ENCODE measurements at places on chromosomes 3 and 15. TPM values are rescaled to one million over a fixed set of nuclear protein-coding genes. Genes with fewer than 3 reads are reported as not detected.

Gene LSM3
- 21.0 TPM for polyA plus RNA-seq

Gene P2RY12
- not detected for polyA plus RNA-seq

Gene GOLGA6L1
- polyA plus RNA-seq = not detected

Gene TXNRD3
- polyA plus RNA-seq = 0.66 TPM

Gene C3orf20
- not detected for polyA plus RNA-seq

Gene SMCO1
- not detected for polyA plus RNA-seq

Gene SLC22A13
- polyA plus RNA-seq = 0.22 TPM

Gene C3orf85
- not detected for polyA plus RNA-seq

Gene MCF2L2
- polyA plus RNA-seq = 2.5 TPM

Gene DNAH12
- not detected for polyA plus RNA-seq

Gene C15orf62
- 0.30 TPM for polyA plus RNA-seq

Gene SENP8
- 1.4 TPM for polyA plus RNA-seq

Gene CPA3
- polyA plus RNA-seq = not detected

Gene FOXL2NB
- polyA plus RNA-seq = not detected

Gene ZNF774
- not detected for polyA plus RNA-seq

Gene CMTM8
- 5.8 TPM for polyA plus RNA-seq

Gene SEMA3F
- polyA plus RNA-seq = not detected

Gene MKRN2
- 56.8 TPM for polyA plus RNA-seq

Gene ABCC5
- polyA plus RNA-seq = 14.1 TPM

Gene ZNF620
- 2.9 TPM for polyA plus RNA-seq

Gene RHOV
- not detected for polyA plus RNA-seq

Gene CD96
- 139 TPM for polyA plus RNA-seq

Gene IL5RA
- polyA plus RNA-seq = not detected

Gene LMAN1L
- polyA plus RNA-seq = not detected

Gene FAIM
- polyA plus RNA-seq = 9.7 TPM

Gene BFSP2
- polyA plus RNA-seq = 41.1 TPM

Gene COL6A5
- polyA plus RNA-seq = not detected

Gene FRMD5
- polyA plus RNA-seq = 0.24 TPM

Gene CCR9
- 16.7 TPM for polyA plus RNA-seq

Gene CSPG5
- not detected for polyA plus RNA-seq
